ENCODE measurements at places on chromosomes 6 and 20.

- DNase-seq: no peak
Observed at GRCh38 chr6:147793871-147794643, 285.6 kb downstream of the SAMD5 start.

GRCh38 chr6:37056439-37057127, 51.1 kb downstream of the FGD2 start:
- DNase-seq: no peak

DNA sequence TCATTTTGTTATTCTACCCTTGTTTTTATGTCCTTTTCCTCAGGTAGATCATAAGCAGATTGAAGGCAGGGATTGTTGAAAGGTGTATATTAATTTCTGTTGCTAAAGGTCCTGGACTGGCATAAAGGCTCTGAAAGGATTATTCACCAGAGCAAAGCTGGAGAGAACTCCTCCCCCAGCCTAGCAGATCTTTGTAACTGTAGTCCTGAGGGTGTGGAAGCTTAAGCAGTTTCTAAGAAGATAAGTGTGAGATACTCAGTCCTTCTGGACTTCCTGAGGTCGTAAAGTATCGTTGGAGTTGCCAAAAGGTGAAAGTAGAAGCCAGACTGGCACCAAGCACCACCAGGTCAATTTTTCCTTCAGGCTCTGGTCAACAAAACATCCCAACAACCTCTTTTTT, 24.2 kb downstream of the CGA start:
- DNase-seq: no peak

DNA sequence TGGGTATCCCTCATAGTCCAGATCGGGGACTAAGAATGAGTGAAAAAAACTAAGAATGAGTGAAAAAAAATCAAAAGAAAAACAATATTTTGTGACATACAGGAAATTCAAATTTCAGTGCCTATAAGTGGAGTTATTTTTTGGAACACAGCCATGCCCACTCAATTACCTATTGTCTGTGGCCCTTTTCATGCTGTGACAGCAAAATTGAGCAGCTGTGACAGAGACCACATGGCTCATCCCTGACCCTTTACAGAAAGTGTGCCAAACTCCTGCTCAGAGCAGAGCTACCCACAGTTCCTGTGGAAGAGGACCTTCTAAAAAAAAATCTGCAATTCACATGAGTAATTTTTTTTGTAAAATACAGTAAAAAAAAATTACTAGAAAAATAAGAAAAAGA, 1.4 kb downstream of the NCR2 start:
- DNase-seq: no peak

- no peak for DNase-seq
Observed at GRCh38 chr20:37452236-37452635, 68.8 kb upstream of the NNAT start.

DNA sequence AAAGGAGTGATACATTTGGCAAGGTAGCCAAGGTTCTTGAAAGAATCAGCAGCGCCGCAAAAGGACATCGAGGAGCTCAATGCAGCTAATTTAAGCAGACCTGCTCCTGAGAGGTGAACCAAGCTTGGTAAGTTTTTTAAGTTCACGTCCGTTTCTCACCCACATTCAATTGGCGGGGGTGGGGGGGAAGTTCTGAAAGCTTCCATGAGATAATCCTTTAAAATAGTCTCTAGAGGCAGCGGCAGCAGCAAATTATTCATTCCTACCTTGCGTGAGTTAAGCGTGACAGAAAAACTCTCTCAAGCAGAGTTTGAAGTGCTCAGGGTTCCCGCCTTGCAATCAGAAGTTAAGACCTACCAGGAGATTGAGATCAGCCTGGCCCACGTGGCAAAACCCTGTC, 97.3 kb upstream of the NHSL1 start:
- no peak for DNase-seq

GRCh38 chr6:3337521-3338350, 79.0 kb downstream of the PSMG4 start:
- DNase-seq: no peak

DNA sequence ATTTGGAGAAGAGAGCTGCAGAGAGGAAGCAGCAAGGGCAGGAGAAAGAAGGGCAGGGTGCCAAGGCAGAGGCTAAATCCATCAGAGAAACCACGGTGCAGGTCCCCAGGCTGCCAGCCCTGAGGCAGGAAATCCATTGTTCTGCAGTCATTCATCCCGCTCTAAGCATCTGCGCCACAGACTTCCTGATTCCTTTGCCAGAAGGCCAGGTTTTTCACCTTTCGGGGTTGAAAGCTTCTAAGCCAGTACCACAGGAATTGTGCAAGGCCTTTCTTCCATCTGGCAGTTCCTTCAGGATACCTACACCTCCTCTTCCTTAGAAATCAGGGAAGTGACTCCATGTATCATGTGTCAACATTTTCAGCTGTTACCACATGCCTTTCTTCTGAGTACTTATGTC, 45.6 kb downstream of the ADGRF5 start:
- no peak for DNase-seq

DNA sequence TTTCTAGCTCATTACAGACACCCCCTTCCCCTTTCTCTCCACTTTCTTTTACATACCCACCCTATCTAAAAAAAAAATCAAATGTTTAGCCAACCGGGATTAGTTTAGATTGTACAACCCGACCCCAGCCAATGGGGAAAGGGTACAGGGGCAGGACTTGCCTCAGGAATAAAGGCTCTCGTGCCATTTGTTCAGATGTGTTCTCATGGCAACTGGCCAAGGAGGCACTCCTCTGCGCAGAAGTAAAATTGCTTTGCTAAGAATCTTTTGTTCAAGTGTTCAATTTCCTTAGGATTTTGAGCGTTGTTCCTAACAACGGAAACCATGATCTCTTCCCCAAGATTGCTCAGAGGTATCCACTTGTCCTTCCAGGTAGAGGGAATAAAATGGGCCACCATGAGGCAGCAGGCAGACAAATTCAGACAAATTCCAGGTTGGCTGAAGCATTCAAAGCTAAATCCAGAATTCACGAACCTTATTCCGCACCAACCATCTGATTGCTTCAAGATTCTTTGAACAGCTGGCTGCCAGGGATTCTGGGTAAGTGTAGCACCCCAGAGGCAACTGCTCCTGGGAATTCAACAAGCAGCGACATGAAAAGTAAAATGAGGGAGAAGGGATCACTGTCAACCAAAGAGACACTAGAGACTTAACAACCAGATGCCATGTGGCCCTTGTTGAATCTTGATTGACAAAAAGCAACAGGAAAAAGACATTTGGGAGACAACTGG, 431.8 kb downstream of the PREX1 start:
- no peak for DNase-seq

DNA sequence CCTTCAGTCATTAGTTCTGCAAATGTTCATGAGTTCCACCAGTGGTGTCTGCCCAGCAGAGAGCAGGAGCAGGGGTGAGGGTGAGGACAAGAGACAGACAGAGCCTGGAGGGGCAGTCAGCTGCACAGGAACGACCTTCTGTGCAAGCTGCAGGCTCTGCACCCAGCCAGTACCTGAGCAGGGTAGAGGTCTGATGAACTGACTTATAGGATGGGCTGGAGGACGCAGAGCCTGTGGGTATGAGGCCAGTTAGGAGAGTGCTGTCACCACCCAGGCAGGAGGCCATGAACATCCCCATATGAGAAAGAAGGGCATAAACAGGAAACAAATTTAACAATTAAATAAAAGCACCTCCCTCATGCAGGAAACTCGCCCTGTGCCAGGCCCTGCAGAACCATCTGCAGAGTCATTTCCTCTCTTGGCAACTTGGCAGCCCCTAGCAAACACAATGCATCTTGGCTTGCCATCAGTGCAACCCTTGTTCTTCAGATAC, 17.9 kb downstream of the C6orf15 start:
- no peak for DNase-seq

Data from stimulated activated CD4-positive, alpha-beta T cell treated with anti-CD3 and anti-CD28 coated beads, Interleukin-15, amount 100 ng/mL, for 1 hour (primary cell).